NCI-H1694 (cell line): ENCODE measurements at places on chromosomes 4 and X.

- no peak for DNase-seq
Observed at GRCh38 chr4:69467797-69468196, 27.9 kb downstream of the UGT2B4 start.

GRCh38 chr4:183181081-183181480 lies 82.0 kb downstream of the WWC2 start:
- DNase-seq, result no peak

- no peak for DNase-seq
Observed at GRCh38 chr4:90876296-90876695, 749.1 kb downstream of the CCSER1 start.

GRCh38 chr4:153788413-153789276 lies at the start of gene SFRP2:
Gene SFRP2, minus strand, starts transcription at chr4:153789083. Its CDS starts 248 bp downstream, at chr4:153788835.
- DNase-seq, result no peak

- no peak for DNase-seq
Observed at GRCh38 chrX:138847930-138848329, 136.4 kb upstream of the FGF13 start.

GRCh38 chr4:26151615-26152014 lies 169.2 kb upstream of the RBPJ start:
- DNase-seq, result no peak

- peak; percentile 2 for DNase-seq
Observed at GRCh38 chr4:142282870-142283431, 563.1 kb downstream of the INPP4B start.
